ENCODE measurements at places on chromosomes 1 and 21. TPM values are rescaled to one million over a fixed set of nuclear protein-coding genes. Genes with fewer than 3 reads are reported as not detected.

CCDC181 gene
- total RNA-seq: 0.71 TPM

GRCh38 chr1:226481133-226481532 lies 67.4 kb upstream of the STUM start:
- DNase-seq: no peak

USP16 gene
- 21.7 TPM for total RNA-seq

DNA sequence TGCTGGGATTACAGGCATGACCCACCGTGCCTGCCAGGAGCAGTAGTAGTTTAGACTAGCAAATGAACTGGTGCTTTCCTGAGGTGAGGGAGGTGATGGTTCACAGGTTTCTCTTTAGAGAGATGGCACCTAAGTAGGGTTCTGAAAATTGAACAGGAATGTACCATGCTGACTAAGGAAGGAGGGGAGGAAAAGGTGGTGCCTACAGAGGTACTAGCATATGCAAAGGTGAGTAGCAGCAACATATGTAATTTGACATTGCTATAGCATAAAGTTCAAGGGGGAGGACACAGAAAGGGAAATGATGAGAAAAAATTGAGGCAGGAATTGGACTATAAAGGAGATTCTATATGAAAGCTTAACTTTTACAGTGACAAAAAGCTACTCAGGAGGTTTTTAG lies 65.9 kb upstream of the RBM34 start:
- no peak for DNase-seq

GRCh38 chr21:28160378-28160777 lies 832.3 kb downstream of the LTN1 start:
- DNase-seq: no peak

GRCh38 chr1:210407207-210407886 lies 78.6 kb downstream of the HHAT start:
- DNase-seq: peak; percentile 70

DNA sequence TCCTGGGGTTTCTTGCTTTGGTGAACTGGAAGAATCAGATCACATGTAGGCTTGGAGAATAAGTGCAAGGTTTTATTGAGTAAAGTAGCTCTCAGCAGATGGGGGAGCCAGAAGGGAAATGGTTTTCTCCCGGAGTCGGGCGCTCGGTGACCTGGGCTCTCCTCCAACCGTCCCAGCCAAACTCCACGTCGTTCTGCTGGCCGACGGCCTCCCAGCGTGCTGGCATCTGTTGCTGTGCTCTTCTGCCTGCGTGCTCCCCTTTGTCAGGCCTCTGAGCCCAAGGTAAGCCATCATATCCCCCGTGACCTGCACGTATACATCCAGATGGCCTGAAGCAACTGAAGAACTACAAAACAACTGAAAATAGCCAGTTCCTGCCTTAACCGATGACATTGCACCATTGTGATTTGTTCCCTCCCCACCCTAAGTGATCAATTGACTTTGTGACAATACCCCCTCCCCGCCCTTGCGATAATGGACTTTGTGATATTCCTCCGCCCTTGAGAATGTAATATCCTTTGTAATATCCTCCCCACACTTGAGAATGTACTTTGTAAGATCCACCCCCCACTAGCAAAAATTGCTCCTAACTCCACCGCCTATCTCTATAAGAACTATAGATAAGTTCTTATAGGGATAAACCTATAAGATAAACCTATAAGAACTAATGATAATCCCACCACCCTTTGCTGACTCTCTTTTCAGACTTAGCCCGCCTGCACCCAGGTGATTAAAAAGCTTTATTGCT lies 88.3 kb downstream of the SMYD3 start:
- DNase-seq: no peak

GRCh38 chr1:99728494-99729235 lies 37.8 kb downstream of the FRRS1 start:
- DNase-seq: no peak

RXFP4 gene
- total RNA-seq: not detected

DNA sequence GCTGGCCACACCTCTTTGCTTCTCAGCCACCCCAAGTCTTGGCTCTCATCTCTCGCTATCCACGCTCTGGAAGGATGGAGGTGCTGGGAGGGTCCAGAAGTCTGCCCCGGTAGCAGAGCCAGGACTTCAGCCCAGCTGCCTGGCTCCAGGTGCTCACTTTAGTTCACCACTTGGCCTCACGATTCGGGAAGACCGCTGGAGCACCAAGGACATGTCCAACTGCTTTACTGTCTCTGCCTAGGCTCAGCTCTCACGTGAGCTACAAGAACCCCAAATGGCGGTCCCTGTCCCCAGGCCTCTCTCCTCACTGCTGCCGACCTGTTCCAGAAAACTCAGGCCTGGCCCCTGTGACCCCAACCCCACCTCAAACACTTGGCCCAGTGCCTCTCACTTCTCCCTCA lies 3.4 kb downstream of the TRIM11 start:
- DNase-seq: no peak

DNA sequence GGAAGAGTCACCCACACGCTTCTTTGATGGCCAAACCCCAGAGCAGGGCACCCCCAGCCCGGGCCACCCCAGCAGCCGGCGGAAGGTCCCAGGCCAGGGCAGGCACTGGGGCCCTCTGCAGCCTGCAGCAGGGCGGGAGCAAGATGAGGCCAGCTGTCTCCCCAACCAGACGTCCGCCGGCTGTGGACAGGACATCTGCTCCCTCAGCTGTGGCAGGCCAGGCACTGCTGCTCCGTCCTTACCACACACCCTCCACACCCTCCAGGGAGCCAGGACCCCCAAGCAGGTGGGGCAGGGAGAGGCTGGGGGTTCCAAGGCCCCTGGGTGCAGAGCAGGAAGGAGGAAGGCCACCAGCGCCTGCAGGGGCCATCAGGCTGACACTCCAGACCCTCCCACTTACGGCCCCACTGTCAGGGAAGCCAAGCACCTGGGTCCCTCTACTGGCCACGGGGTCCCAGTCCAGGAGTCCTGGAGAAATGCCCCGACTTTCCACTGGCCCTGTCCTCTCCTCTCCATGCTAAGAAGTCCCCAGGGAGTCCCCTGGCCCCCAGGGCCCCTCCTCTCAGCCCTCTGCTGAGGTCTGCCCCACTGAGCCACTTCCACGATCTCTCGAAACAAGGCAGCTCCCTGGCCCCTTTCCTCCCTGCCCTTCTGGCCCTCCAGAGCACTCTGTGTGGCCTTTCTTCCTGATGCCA lies 5.6 kb downstream of the WNT9A start:
- DNase-seq: no peak

PLD5 gene
- 0.44 TPM for total RNA-seq

- DNase-seq: no peak
Observed at GRCh38 chr1:218613105-218613504, 268.0 kb downstream of the TGFB2 start.

GRCh38 chr1:155023627-155024026 lies 10.0 kb downstream of the DCST2 start:
- DNase-seq: no peak

DNA sequence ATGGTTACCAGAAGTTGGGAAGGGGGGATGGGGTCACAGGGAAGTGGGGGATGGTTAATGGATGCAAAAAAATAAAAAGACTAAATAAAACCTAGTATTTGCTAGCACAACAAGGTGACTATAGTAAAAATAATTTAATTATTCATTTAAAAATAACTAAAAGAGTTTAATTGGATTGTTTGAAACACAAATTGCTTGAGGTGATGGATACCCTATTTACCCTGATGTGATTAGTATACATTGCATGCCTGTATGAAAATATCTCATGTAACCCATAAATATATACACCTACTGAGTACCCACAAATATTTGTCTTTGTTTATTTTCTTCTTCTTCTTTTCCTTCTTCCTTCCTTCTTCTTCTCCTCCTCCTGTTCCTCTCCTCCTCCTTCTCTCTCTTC lies 57.8 kb upstream of the MACF1 start:
- DNase-seq: no peak

DNA sequence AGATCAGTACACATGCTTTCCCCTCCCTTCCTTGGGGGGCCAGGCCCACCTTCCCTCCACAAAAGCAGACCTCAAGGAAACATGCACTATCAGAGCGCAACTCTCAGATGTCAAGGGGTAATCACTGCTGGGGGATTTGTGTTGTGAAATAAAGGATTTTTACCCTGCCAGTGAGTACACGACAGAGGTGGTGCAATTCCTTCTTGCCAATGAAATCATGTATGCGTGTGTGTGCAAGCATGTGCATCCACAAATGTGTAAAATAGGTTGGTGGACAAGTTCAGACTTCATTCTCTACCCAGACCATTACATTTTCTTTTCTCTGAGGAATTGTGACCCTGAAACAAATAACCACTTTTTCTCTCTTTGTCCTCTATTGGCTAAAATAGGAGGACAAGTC lies 9.8 kb upstream of the NOS1AP start:
- no peak for DNase-seq

DNA sequence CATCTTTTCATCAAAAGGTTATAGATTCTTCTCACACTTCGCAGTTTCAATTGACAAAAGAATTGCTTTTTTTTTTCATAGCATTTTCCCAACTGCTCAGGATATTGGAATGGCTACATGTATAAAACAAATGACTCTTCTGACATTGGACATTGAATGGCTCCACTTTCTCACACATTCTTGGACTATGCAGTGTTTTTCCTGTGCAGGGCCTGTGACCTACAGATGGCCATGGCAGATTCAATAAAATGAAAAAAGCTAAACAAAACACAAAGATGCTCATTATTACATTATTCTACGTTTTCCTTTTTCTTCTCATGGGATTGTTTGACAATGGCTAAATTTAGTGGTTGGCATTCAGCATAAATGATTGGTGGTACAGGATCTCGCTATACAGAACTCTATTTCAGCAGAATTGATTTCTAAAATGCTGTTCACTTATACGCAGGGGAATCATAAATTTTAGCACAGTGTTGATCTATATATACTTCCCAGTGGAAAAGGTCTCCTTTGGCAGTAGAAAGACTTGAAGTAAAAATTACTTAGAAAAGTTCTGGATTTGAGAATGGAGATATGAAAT lies 115.6 kb upstream of the ADAMTS5 start:
- no peak for DNase-seq

CENPS gene
- 18.0 TPM for total RNA-seq

IFI44 gene
- total RNA-seq: 259 TPM

- peak; percentile 44 for DNase-seq
Observed at GRCh38 chr1:37764414-37764825, 500 bp downstream of the EPHA10 start.

DNA sequence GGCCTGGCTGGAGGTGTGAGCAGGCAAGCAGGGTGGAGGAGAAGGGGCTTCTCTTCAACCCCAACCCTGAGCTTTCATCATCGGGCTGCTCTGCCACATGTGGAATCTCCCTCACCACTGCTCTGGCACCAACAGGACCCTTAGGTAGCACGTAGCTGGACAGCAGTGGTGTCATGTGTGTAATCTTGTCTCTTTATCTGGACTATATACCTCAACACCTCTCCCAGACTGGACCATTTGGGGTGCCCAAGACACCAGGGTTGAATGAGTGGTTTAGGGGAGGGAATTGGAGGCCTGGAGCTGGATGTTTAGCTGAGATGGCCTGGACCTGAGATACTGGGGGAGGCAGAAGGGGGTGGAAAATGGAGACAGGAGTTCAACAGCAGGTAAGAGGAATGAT lies 63.0 kb downstream of the UBE2T start:
- no peak for DNase-seq

- DNase-seq: no peak
Observed at GRCh38 chr1:26191739-26192138, 1.3 kb downstream of the CATSPER4 start.

- peak; percentile 50 for DNase-seq
Observed at GRCh38 chr1:232682248-232682647, 52.3 kb upstream of the SIPA1L2 start.

SMIM1 gene
- total RNA-seq: 4.2 TPM

GRCh38 chr1:166910396-166910994 lies 34.4 kb upstream of the TADA1 start:
- peak; percentile 83 for DNase-seq

DNA sequence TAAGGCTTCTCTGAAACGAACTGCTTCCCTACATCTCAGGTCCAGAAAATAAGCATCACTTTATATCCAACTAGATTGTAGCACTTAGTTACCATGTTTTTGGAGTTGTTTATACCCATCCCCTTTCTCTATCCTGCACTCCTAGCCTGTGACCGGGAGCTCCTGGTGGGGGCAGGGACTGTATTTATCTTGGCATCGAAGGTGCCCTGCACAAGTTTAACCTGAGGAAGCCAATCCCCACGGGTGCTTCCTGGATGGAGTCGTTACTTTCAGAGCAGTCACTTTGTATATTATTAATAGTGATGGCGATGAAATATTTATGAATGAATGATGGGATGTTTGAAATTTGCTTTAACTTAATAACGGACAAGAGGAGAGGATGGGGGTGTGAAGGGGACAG lies 73.9 kb downstream of the KLHDC7A start:
- DNase-seq: no peak

DNA sequence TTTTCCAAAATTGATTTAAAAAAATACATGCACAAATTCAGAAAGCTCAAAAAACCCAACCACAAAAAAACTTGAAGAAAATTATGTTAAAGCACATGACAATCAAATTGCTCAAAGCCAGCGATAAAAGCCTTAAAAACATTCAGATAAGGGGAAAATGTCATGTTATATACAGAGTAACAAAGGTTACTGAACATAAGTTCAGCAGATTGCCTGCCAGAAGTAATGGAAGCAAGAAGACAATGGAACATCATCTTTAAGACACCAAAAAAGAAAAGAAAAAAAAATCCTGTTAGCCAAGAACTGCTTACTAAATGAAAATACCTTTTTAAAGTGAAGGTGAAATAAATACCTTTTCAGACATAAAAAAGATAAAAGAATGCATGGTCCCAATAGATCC lies 147.2 kb upstream of the SGIP1 start:
- no peak for DNase-seq

- no peak for DNase-seq
Observed at GRCh38 chr1:175005085-175005783, 5.5 kb downstream of the CACYBP start.

S100A5 gene
- not detected for total RNA-seq

DNA sequence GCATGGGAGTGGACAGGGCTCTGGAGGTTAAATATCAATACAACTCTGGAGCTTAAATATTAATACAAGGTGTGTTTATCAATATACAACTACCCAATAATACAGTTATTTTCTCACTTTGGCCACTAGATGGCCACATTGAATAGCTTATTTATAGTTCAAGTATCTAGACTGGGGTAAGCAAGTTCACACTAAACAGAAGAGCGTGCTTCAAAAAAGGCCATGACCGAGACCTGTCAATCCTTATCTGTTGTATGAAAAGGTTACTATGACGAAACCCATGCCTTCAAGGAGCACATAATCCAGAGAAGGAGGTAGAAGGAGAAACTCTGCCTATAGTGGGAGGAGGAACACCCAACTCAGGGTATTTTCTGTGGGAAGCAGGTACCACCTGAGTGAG lies 29.1 kb downstream of the CHML start:
- peak; percentile 31 for DNase-seq

DNA sequence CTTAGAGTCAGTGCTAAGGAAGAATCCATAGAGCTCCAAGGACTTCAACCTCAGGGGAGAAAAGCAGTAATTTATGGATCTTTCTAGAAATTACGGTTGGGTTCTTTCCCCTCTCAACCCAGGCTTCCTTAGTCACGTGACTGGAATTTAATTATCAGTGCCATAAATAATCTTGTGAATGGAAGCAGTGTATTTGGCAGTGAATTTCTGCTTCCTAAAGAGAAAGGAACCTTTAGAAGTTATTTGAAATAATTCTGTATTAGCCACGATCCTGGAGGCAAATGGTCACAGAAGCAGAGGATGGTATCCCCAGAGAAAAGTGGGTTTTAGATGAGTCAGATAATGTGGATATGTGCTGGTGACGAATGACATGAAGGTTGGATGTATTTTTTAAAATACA lies 89.6 kb downstream of the NFIA start:
- DNase-seq: no peak

OR2T33 gene
- not detected for total RNA-seq

Data from Calu3 (cell line).